Activated T-cell treated with anti-CD3 and anti-CD28 coated beads, Interleukin-2, amount 50 U/mL, for 72 hours (primary cell): ENCODE measurements at places on chromosomes 5 and 9.

DNA sequence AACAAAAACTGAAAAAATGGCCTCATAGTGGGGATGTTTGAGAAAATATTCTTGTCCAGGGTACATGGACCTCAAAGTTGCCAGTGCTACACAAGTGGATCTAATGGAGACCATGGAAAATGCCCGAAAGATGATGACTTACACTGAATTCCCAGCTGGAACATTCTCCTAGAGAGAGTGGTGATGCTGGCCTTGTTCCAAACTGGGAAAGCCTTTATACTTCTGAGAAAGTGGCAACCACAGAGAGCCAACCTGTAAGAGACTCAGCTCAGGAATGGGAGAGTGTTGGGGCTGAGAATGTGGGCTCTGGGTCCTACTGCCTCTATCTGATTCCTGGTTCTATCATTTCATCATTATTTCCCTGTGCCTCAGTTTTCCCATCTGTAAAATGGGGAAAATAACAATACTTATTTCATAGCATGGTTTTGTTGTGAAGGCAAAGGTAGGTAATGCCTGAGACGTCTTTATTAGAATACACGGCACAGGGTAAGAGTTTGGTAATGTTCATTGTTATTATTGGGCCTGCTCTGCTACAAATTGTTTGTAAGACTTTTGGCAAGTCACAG is 229.0 kb upstream of the PANK3 start:
- DNase-seq, result no peak

GRCh38 chr5:74361406-74362358 is 278.8 kb downstream of the ENC1 start:
- DNase-seq, result no peak

GRCh38 chr5:16857635-16858034 is 78.5 kb downstream of the MYO10 start:
- no peak for DNase-seq

GRCh38 chr9:138043411-138044345 is 166.1 kb downstream of the CACNA1B start:
- no peak for DNase-seq

GRCh38 chr9:92392690-92393089 is 11.7 kb downstream of the OGN start:
- DNase-seq, result no peak

DNA sequence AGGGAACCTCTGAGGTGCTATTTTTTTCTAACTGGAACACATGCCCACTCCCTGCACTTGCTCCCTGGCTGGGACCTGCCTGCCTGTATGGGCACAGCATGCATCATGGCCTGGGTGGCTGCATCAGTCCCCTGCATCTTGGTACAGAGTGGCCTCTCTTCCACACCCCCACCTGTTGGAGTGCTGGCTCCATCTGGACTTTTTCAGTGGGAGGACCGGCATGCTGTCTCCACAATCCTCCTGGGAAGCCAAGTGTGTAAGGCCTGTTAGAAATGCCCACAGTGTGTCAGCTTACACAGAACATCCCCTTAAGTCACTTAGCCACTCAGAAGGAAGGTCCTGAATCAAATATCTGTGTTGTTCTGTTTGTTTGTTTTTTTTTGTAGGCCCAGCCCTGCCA is 102.9 kb downstream of the MARCHF3 start:
- DNase-seq, result no peak

DNA sequence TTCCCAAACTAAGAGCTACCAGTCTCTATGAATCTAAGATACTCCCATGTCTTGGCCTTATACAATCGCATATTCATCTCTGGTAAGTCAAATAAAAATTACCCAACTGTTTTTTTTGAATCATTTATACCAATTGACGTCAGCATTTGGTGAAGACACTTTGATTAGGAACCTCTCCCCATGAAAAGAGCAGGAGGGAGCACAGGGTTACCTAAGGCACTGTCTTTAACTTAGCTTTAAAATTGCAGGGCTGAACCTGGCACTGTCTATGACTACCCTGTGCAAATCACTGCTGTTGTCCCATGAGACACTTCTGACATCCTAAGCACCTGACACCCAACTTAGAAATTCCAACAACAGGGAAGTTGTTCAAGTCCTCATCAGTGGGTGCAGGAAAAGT is 586.4 kb downstream of the MAT2B start:
- no peak for DNase-seq

DNA sequence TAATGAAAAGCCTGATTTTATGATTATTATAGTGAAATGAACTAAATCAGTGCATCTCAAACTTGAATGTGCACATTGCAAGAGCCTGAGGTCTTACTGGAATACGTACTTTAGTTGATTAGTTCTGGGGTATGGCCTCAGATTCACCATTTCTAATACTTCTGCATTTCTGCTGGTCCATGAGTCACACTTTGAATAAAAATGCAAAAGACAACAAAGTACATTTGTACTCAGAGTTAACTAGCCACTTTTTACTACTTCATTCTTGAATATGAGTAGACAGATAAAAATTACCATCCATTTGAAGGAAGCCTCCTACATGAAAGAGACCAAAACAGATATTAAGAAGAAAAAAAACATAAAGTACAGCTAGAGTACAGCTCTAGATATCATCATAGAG is 27.1 kb upstream of the PRR16 start:
- DNase-seq, result no peak

GRCh38 chr5:57684299-57684702 is 201.7 kb upstream of the ACTBL2 start:
- no peak for DNase-seq

DNA sequence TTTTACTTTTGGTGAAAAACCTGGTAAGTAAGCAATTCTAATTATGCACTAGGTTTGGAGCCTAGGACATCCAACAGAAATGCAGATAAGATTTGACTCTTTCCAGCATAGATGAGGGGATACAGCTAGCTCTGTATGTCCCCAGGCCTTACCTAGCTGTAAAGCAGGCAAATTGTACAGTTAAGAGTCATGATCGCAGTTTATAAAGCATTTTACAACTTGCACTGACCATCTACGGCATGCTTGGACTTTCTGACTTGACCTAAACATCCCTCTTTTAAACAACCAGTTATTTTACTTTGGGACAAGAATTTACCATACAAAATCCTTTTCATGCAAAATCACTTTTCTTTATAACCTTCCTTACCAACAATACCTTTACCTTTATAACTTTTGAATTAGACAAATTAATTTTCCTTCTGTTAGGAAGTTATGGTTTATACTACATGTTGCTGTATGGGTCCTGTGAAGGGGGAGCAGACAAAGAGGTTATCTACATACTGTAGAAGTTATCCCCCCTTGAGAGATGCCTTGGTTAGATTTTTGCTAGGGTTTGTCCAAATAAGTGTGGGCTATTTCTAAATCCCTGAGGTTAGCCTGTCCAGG is 36.8 kb downstream of the FGD3 start:
- no peak for DNase-seq

GRCh38 chr5:110224050-110224449 is 502.4 kb downstream of the TMEM232 start:
- no peak for DNase-seq

DNA sequence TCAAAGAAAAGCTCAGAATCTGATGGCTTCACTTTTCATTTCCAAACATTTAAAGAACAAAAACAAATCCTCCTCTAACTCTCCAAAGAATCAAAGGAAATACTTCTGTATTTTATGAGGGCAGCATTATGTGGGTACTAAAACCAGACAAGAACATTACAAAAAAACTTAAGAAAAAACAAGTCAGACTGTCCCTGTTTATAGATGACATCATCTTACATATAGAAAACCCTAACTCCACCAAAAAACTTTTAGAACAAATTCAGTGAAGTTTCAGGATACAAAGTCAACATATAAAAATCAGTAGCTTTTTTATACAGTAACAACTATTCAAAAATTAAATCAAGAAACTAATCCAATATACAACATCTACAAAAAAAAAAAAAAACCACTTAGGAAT is 136.2 kb downstream of the PJA2 start:
- DNase-seq, result no peak

DNA sequence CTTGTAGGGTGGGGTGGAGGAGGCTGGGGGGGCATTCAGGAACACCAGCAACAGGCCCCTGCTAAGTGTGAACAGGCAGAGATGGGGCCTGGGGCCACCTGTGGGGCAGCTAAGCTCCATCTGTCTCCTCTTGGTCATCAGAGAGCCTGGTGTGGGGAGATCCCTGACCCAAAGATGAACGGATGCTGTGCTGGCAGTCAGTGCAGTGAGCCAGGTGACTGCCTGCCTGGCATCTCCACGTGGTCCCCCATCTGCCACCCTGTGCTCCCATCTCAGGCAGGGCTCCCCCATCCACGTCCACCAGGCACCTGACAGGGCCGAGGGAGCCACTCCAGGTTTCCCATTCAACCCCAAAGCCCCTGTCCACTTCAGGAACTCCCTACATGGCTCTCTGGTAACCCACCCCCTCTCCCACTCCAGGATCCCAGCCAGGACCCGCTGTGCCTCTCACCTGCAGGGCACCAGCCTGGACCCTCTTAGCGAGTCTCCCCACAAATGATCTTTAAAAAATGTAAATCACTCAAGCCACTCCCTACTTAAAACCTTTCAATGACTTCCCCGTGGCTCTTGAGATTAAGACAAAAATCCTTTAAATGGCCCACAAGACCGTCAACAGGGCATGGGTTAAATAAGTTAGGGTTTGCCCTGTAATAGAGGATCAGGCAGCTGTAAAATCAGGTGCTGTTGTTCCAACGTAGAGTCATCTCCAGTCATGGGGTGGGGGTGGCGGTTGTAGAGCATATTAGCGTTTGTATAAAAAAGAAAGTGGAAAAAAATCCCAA is 60.8 kb downstream of the LMX1B start:
- no peak for DNase-seq

- no peak for DNase-seq
Observed at GRCh38 chr9:16206518-16206917, 653.7 kb downstream of the CCDC171 start.

GRCh38 chr9:19201899-19202891 is 28.3 kb upstream of the DENND4C start:
- DNase-seq, result no peak

- no peak for DNase-seq
Observed at GRCh38 chr5:156376751-156377150, 49.8 kb downstream of the SGCD start.

GRCh38 chr9:124122321-124122720 is 110.8 kb downstream of the LHX2 start:
- no peak for DNase-seq

GRCh38 chr9:132742821-132743311 is 72.6 kb downstream of the GTF3C4 start:
- no peak for DNase-seq

GRCh38 chr5:62343428-62343827 is 37.4 kb downstream of the KIF2A start:
- no peak for DNase-seq

- DNase-seq, result no peak
Observed at GRCh38 chr5:120297616-120298015, 166.5 kb upstream of the PRR16 start.

- no peak for DNase-seq
Observed at GRCh38 chr5:86038566-86038965, 579.2 kb upstream of the COX7C start.

- DNase-seq, result no peak
Observed at GRCh38 chr5:39558541-39558940, 133.8 kb upstream of the DAB2 start.

GRCh38 chr9:20746967-20747366 is 62.9 kb downstream of the FOCAD start:
- DNase-seq, result no peak

- no peak for DNase-seq
Observed at GRCh38 chr9:21023861-21024260, 7.6 kb downstream of the HACD4 start.

DNA sequence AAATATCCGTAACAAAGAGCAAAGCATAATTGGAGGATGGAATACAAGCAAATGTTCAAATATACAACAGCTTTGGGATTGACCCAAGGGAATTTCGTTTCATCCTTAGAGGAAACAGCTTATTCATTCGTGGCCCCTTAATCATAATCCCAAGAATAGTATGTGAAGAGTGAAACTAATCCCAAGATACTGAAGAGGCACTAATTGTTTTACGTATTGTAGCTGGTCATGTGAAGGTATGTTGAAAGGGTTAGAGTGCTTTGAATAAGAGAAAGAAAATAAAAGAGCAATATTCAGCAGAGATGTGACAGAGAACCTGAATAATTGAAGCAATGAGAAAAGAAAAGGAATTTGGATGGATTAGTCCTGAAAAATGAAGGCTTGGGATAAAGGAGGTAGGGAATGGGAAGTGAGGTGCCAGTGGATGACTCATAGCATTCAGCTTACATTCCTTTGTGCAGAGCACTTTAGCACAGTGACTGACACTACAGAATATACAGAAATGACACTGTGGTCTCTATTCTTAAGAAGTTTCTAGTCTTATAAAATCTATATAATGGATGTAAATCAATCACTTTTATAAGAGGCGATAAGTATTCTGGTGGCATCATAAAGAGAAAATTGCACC is 221.9 kb downstream of the TLR4 start:
- no peak for DNase-seq

DNA sequence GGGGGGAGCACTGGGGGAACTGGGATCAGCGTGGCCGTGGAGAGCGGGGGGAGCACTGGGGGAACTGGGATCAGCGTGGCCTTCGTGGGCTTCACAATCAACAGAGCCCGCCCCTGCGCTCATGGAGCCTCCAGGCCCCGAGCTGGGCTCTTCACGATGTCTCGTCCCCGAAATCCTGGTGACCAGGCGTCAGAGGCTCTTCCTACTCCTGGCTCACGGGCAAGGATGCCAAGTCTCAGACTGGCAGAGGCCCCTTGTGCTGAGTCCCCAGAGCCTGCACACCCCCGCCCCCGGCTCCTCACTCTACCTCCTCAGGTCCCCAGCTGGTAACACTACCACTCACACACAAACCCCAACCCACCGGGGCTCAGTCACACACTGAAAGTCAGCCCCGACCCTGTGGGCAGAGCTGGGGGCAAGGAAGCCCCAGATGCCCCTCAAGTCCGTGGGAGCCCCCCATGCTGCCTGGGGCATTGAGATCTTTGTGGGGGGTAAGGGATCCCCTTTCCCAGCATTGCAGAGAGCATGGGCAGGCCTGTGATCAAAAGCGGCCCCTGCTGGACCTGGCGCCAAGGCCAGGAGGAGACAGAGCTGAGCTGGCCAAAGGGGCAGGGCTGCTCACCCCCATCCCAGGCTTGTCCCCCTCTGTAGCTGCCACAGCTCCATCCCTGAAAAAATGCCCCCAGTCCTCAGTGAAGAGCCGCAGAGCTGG is 26.7 kb downstream of the LHX3 start:
- no peak for DNase-seq

GRCh38 chr9:123376218-123377071 is 20.4 kb downstream of the CRB2 start:
- DNase-seq, result no peak

- DNase-seq, result no peak
Observed at GRCh38 chr9:13598738-13599137, 319.2 kb upstream of the MPDZ start.

GRCh38 chr5:116237917-116238500 is 153.2 kb downstream of the COMMD10 start:
- DNase-seq, result no peak

DNA sequence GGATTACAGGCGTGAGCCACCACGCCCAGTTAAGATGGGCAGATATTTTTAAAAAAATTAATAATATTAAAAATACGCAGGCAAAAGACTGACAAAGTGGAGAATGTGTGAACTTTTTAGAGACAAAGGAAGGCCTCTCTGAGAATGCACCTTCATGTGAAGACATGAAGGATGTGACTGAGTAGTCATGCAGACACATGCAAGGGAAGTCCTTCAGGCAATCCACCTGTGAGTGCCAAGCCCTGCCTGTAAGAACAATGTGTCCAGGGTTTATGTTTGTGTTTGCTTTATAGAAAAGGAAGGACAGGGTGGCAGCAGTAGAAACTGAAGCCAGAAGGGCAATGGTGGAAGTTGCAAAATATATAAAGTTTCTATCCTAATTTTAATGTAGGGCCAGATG is 169.2 kb downstream of the EDIL3 start:
- no peak for DNase-seq
